NCI-H2029 (cell line): ENCODE measurements at places on chromosomes 5 and 9.
A peak's percentile ranks its signal among the peaks of the same experiment; 100 is the strongest.

DNA sequence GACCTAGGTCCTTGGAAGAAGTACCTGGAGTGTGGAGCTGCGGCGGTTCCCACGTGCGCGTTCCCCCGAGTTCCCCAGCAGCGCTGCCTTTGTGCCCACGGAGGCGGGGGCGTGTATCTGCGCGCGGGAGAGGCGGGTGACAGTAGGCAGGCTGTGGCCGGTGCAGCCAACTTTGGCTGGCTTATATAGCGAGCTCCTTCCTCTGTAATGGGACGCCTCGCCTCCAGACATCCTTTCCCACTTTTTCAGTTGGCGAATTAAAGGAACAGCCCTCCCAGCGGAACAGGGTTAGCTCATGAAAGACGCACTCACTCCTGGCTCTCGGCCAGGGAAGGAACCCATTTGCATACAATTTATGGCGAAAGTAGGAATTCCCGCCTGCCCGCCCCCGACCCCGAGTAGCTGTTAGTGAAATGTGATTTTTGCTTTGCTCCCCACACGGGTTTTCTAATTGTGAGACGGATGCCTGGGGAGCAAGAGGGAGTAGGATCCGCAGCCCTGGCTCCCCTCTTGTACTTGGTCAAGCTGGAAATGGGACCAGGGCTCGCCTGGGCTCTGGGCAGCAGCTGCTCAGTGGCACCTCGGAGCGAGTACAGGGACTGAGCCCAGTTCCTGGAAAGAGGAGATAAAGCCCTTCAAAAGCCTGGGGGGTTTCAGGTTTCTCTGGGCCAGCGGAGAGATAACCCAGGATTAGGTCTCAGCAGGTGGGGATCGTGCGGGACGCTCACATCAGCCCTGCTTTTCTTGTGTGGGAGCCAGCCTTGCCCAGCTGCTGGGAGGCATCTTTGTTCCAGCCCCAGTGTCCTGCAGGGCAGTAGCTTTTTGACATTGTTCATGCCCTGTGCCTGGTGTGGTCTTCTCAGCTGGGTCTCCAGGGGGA is at the start of gene TNC:
Gene TNC (minus strand): TSS at position 159 of the 880 bp plus-strand sequence. CDS start 27,139 bp downstream, outside the sequence.
- DNase-seq = peak; percentile 15

DNA sequence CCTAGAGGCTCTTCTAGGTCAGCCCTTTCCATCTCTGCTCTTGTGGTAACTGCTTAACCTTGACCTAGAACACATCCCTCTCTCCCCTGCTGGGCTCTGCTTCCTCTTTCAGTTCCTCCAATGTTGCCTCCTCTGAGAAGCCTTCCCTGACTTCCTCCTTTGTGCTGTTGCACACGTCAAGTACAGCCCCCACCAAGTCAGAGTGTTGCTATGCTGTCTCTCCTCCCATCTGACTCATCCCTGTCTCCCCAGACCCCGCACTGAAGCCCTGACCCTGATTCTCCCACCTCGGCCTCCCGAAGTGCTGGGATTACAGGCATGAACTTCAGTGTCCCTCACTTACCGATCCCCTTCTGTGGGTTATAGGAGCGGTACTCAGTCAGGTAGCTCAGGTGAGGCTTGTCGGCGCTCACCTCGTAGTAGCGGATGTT is 10.4 kb upstream of the TRIM14 start:
- DNase-seq = no peak

GRCh38 chr5:34494111-34494755 is 161.9 kb upstream of the RAI14 start:
- no peak for DNase-seq

DNA sequence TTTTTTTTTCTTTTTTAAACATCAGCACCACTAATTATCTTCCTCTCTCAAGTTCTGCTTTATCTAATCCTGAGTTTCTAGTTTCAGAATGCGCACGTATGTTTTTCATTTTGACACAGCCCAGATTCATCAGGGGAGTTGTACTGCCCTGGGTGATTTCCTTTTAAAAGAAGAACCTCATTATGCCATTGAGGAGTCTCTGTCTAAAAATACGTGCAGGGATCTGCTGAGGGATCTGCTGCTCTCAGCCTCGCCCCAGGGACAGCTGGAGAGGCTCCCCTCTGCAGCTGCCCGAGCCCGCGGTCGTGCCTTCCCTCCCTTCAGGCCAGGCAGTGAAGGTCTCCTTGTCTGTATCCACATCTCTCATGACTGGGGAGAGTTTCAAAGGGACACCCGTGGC is 273.1 kb downstream of the ARHGEF28 start:
- DNase-seq = no peak
